ENCODE measurements at places on chromosomes 1 and 21. TPM values are rescaled to one million over a fixed set of nuclear protein-coding genes. Genes with fewer than 3 reads are reported as not detected.

- DNase-seq, result no peak
Measured at GRCh38 chr1:54614024-54614423, 9.3 kb downstream of the FAM151A start.

DNA sequence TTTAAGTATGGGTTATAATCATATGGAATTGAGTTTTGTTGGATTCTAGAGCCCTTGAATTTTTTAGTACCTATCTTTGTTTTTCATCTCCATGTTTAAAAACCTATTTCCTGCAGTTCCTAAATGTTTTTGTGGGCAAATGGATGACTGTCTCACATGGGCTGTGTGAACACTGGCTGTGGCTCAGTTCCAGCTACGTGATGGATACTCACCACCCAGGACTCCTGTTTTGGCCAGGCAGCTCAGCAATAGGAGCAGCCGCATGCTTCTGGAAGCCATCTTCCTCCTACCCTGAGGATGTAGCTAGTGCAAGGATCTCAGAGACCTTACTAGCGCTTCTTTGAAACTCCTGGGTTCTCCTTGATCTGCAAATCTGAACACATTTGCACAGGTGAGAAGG lies 2.8 kb downstream of the REG4 start:
- no peak for DNase-seq

GRCh38 chr1:42765832-42766740 lies 742 bp downstream of the P3H1 start:
- DNase-seq, result no peak

GRCh38 chr21:45075596-45076244 lies 1.3 kb downstream of the ADARB1 start:
- no peak for DNase-seq

DNA sequence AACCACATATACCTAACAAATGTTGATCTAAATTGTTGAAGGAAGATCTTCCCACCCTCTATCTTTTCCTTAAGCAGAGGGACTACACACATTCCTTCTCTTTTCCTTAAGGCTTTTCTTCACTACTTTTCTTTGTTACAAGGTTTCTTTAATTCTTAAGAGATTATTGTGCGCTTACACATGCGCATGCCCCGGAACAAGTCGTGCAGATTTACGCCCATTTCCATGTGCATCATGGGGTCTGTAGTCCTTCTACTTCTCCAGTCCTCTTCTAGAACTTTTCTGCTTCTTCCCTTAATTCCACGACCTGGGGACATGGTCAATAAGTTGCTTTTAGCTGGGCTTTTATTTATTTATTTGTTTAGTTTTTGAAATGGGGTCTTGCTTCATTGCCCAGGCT lies 1.7 kb upstream of the CHRNB2 start:
- no peak for DNase-seq

GRCh38 chr1:8015809-8016165 lies 10.3 kb downstream of the ERRFI1 start:
- no peak for DNase-seq

DNA sequence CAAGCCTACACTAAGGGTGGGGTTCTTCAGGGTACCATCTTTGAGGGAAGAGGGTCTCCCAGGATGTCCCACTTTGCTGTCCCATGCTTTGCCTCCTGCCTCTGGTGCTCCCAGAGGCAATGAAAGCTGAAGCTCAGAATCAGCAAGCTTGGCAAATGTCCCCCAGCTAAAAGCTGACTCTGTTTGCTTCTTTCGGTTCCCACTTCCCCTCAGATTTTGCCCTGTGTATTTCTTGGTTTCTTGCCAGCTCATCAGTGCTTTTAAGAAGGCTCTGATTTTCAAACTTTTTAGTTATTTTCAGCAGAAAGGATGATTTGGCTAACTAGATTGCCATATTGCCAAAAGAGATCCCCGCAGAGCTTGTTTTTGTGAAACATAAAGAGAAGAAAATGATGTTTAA lies 33.1 kb upstream of the COG2 start:
- no peak for DNase-seq

DNA sequence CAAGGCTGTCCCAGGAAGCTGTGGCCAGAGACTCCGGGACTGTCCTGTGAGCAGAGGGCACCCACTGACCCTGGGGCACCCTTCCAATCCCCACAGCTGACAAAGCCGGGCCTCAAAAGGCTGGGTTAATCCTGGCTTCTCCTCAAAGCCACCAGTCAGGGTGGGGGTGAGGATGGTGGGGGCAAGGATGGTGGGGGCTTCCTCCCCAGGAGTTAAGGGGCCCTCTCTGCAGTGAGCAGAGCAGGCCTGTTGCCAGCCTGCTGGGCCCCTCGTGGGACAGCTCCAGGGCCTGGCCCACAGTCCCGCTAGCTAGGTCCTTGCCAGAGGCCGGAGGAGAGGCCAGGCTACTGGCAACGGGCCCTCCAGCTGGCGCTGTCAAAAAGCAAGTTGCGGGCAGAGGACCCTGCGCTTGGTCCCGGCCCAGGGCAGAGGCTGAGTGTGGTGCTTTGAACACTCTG lies 37.9 kb upstream of the CCDC27 start:
- DNase-seq, result no peak

DNA sequence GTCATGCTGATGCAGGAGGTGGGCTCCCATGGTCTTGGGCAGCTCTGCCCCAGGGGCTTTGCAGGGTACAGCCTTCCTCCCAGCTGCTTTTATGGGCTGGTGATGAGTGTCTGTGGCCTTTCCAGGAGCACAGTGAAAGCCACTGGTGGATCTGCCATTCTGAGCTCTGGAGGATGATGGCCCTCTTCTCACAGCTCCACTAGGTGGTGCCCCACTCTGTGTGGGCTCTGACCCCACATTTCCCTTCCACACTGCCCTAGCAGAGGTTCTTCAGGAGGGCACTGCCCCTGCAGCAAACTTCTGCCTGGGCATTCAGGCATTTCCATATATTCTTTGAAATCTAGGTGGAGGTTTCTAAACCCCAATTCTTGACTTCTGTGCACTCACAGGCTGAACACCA lies 1188.6 kb downstream of the MRPL39 start:
- no peak for DNase-seq

DNA sequence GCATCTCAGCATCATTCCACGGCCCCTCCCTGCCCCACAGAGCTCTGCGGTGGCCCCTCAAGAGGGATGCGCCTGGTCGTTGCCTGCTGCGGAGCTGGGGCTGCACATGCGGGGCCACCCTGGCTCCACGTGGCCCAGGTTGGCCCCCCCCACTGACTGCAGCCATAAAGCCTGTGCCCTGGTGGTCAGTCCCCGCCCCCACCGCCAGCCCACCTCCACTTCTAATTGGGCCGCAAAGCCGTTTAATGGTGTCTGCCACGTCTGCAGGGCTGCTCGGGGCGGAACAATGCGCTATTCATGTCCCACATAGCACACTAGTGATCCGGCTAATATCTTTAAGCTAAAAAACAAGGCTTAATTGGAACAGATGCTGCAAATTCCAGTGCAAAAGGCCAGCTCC lies 33.5 kb upstream of the ACTRT2 start:
- DNase-seq, result no peak

- DNase-seq, result no peak
Measured at GRCh38 chr1:156599811-156600210, 1.5 kb downstream of the GPATCH4 start.

DNA sequence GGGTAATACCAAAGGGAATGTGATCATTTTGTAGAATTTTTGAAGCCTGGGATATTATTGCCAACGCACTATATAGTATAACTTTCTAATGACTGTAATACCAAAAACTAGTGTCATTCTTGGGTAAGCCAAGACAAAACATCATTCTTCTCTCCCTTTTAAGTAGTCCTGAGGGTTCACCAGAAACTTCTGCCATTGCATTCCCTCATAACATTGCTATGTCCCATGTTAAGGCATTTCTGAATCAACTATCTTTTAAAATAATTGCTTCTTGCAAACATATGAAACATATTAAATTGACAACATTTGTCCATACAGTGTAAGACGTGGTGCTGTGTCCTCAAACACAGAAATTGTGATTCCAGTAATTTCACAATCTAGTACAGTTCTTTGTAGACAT lies 29.9 kb upstream of the C1orf21 start:
- no peak for DNase-seq

The LRIG2 gene
- total RNA-seq, result 7.8 TPM

The NEK2 gene
- 2.9 TPM for total RNA-seq

The VANGL2 gene
- 1.1 TPM for total RNA-seq

The SELL gene
- 0.05 TPM for total RNA-seq
